Stimulated activated CD8-positive, alpha-beta memory T cell treated with anti-CD3 and anti-CD28 coated beads, Interleukin-2, amount 100 ng/mL, for 1 hour (primary cell): ENCODE measurements at places on chromosomes 1 and 21.

DNA sequence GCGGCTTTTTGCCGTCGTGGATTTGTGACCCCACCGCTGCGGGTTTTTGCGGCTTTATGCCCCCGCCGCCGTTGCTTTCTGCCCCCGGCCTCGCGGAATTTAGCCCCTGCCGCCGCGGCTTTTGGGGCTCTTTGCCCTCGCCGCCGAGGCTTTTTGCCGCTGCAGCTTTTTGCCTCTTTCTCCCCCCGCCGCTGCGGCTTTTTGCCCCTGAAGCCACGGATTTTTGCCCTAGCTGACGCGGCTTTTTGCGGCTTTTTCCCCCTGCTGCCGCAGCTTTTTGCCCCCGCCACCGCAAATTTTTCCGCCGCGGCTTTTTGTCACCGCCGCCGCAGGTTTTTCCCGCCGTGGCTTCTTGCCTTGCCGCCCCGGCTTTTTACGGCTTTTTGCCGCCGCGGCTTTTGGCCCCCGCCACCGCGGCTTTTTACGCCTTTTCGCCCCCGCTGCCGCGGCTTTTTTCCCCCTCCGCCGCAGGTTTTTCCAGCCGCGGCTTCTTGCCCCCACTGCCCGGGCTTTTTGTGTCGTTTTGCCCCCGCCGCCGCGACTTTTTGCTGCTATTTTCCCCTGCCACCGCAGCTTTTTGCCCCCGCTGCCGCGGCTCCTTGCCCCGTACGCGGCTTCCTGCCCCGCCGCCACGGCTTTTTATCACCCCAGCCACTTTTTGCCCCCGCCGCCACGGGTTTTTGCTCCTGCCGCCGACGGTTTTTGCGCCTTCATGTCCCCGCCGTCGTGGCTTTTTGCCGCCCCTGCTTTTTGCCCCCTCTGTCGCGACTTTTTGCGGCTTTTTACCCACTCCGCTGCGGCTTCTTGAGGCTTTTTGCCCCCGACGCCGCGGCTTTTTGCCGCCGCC lies 3933.6 kb downstream of the SRGAP2C start:
- DNase-seq, result no peak

GRCh38 chr1:172809750-172810149 lies 150.8 kb downstream of the FASLG start:
- no peak for DNase-seq

- DNase-seq, result no peak
These were observed 40.1 kb downstream of the DSTYK start for GRCh38 chr1:205171369-205171768.

GRCh38 chr1:88890791-88891317 lies 513 bp downstream of the GTF2B start:
- DNase-seq, result no peak

DNA sequence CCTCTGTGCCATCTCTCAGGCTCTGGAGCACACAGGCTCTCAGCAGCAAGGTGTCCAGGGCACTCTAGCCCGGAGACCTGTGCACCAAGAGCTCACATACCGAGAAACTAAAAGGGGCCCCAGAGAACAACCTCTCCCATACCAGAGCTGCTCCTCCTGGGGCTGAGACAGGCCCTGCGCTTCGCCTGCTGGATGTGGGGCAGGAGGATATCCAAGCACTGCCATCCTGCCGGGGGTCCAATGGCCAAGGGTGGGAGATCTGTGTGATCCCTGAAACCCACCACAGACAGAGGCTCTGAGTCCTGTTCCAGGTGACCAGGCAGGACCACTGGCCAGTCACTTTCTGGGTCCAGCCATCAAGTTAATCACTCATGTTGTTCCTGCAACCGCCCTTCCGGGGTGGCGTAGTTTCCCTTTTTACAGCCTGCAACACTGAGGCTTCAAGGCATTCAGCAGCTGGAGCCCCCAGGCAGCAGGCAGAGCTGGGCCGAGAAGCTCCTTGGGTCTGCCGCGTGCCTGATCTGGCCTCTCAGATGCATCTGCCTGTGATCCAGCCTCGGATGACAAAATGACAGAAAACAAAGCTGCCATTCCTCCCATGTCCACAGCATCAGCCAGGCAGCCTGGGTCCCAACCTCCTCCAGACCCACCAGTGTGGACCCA lies 36.7 kb upstream of the ACTRT2 start:
- DNase-seq, result no peak
